ENCODE measurements at places on chromosomes 7 and 10.
A peak's percentile ranks its signal among the peaks of the same experiment; 100 is the strongest.

- DNase-seq, result no peak
Observed at GRCh38 chr10:26488344-26488743, 50.2 kb downstream of the APBB1IP start.

DNA sequence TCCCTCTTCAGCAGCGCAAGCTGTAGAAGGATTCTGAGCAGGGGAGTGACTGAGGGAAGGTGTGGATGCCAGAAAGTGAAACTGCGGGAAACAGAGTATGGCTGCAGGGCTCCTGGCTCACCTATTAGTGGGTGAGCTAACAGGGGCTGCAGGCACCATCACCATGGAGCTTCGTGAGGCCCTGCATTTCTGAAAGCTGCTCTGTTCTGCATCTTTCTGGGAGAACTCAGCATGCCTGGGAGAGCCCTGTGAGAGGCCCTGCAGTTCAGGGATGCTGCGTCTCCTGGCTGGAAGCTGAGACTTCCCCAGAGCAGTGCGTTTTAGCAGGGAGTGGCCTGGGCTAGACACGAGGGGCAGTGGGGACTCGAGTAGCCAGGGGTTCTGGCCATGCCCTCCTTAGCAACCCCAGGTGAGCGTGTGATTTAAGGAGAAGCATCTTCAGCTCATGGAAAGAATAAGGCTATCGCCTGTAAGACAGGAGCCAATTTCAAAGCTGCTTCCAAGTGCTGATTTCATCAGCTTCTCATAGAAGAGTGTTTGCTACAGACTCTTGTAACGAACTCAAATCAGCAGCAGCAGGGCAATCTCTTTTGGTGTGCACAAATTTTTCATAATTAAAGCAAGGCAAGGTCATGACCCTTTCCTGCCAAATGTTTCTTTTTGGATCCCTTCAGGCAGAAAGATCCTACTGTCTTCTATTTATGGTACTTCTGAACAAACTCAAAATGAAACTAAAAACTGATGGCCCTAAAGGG, 293.6 kb upstream of the ZNF32 start:
- DNase-seq, result no peak

- DNase-seq, result no peak
Observed at GRCh38 chr10:43417950-43418768, 9.2 kb upstream of the HNRNPF start.

DNA sequence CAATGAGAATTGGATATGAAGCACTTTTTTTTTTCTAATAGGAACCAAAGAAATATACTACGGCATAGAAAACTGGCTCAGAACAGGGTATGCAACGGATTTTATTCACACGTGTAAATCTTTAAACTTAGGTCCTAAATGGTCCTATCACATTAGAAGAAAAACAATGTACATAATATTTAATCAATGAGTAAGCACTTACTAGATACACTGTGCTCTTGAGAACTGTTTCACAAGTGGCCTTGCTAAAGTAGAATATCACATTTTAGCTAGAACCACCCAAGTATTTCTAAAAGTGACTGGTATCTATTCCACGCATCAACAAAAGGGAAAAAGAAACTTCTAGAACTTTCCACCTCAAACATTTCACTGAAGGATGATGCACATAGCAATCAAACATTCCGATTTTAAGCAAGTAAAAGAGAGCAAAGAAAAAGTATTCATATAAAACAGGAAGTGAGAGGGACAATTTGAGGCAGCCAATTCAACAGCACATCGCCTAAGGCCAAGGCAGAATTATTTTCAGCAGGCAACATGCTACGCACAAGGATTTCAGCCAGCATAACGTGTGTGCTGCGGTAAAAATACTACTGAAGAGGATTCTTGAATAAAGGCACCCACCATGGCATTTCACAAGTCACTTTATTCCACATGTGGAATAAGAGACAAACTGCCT, 55.8 kb downstream of the PARD3 start:
- DNase-seq, result no peak

DNA sequence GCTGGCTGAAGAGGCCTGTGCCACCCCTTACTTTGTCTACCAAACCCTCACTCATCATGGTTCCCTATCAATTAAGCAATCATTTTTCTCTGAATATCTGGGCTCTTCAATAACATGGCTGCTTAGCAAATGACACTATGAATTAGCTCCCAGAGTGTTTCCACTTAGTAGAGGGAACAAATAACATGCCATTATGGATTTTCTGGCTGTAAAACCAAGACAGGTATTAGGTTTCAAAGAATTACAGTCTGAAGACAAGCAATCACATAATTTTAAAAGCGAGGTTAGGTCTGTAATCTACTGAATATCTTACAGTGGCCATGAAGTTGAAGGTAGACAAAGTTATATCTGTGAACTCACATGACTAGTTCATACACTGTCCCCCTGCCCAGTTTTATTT, 220.8 kb upstream of the PHYHIPL start:
- DNase-seq, result no peak

- no peak for DNase-seq
Observed at GRCh38 chr7:47709051-47709450, 127.1 kb upstream of the TNS3 start.

- DNase-seq, result no peak
Observed at GRCh38 chr10:132711613-132712121, 74.3 kb downstream of the NKX6-2 start.

DNA sequence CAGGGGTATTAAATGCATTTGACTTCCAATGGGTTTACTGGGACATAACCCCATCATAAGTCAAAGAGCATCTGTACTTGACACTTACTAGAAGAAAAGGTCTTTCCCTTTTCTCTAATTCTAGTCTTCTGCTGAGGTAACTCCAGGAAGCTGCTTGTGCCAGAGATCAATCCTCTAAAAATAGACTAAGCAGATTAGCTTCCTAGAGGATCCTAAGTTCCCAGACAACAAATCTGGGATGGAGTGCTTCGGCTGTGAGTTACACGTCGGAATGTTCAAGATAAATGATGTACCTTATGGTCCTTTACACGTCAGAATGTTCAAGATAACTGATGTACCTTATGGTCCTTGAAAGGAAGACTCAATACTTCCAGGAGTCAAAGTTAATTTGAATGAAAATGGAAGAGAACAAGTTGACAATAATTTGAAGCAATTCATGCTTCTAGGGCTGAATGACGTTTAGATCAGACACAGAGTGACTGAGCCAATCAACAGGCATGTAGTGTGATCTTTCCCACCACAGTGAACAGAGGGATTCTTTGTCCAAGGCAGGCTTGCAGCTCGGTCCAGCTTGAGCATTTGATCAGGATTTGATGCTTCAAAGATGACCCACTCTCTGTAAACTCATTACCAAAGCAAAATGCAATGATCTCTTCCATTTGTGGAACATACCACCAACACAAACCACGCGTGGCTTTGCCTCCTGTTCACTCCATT, 63.8 kb downstream of the SLC37A3 start:
- no peak for DNase-seq

DNA sequence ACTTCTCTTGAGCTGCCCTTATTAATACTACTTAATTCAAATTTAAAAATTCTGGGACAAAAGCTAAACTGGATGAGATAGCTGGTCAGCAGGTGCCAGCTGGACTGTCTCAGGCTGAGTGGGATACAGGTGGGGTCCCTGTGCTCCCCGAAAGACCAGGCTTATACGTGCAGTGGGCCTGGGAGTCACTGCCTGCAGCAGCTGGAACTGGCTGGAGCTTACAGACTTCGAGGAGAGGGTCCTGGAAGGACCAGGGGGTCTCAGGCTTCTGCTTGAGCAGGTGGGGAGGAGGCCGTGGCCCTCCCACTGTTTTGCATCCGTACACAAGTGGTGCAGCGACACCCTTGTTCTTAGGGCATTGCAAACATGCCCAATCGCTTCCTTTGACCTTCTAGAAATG, 203.7 kb downstream of the GLRX3 start:
- DNase-seq, result no peak

GRCh38 chr7:332646-333392, 42.8 kb downstream of the FOXL3 start:
- DNase-seq, result peak; percentile 79

GRCh38 chr7:31335161-31335856, 5.2 kb downstream of the NEUROD6 start:
- DNase-seq, result peak; percentile 61

- no peak for DNase-seq
Observed at GRCh38 chr10:26296360-26296759, 79.8 kb downstream of the GAD2 start.

- DNase-seq, result no peak
Observed at GRCh38 chr10:79275431-79275851, 71.8 kb upstream of the PPIF start.

DNA sequence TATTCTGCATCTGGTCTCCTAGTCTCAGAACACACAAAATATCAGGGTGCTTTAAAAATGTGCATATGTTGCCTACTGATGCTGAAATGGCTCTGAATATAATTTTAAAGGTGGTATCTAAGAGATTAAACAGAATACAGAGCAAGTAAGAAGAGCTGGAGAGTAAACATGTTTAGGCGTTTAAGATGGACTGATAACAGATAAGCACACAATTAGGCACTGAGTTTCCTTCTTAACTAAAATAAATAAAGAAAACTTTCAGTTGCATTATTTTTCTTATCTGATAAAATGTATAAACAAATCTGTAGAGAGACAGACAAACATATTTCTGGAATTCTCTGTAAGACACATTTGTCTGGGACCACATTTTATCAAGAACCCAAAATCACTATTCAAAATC, 35.6 kb upstream of the DGKB start:
- DNase-seq, result no peak

DNA sequence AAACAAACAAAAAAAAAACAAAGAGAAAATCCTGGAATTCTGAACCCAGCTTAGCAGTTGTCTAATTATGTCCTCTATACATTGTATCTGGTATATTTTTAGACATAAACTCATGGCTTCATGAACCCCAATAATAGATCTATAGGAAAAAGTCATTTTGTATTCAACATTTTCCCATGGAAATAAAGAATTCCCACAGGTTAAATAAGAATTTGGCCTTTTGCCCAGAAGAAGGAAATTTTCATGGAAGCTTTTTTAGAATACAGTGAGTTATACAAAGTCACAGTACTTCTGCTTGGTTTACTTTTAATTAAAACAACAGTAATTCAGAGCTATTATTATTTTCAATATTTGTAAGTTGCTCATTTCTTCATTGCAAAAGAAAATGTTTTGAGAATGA, 2.1 kb upstream of the PRKG1 start:
- no peak for DNase-seq

DNA sequence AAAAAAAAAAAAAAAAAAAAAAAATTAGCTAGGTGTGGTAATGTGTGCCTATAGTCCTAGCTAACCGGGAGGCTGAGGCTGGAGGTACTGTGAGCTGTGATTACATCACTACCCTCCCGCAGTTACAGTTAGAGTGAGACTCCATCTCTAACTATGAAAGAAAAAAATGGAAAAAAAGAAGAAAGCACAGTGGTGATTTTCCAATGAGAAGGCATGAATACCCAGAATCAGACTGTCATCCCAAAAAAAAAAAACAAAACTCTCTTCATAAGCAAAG, 269.9 kb upstream of the MKLN1 start:
- no peak for DNase-seq

DNA sequence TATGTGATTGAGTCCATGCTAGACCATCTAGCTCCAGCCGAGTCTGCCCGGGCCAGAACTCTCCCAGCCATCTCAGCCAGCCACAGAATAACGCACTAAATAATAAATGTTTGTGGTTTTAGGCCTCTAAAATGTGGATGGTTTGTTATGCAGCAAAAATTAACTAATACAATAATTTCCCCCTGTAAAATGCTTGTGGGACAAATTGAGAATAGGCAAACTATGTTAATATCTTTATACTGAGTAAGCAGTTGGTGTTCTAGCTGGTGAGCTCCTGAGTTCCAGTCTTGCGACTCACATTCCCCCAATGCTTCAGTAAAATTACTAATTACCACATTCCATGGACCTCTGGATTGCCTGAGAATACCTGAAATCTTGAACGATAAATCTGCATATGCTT, 316.8 kb upstream of the NFE2L3 start:
- DNase-seq, result no peak

GRCh38 chr10:50636618-50637579, 13.1 kb upstream of the SGMS1 start:
- no peak for DNase-seq

DNA sequence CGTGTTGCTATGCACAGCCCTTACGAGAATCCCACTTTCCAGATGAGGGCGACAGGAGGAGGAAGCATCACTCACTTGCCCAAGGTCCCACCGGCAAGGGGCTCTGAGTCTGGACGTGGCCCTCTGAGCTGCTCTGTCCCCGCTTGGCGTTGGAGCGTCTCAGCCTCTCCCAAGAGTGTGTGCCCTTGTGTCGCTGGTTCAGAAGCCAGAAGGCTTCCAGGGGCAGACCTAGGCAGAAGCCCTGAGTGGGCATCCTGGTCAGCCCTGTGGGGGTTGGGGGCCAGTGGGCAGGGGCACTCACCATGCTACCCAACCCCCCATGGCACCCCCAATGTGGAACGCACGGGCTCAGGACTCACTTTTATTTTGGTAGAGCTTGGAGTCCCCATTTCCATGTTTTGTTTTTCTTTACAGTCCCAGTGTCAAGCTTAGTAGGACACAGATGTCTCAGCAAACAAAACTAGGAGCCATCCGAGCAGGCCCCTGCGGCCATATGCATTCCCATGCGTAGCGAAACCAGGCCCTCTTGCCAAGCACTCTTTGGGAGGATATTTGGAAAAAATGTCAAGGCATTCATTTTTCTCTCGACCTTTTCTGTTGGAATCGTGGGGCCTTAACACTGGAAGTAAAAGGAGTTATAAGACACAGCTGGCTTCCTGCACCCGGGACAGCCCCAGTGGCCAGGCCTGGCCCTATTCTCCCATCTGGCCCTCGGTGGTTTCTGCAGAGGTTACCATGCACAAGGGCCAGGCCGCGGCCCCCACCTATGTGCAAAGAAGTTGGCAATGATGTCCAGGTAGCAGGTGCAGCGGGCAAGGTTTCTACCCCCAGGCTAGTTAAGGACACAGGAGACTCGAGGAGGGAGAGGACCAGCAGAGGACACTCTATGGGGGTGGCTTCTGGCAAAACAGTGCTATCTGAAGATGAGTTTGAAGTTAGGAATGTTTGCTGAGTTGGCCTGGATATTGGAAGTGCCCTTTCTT, 97.0 kb downstream of the LHPP start:
- no peak for DNase-seq

DNA sequence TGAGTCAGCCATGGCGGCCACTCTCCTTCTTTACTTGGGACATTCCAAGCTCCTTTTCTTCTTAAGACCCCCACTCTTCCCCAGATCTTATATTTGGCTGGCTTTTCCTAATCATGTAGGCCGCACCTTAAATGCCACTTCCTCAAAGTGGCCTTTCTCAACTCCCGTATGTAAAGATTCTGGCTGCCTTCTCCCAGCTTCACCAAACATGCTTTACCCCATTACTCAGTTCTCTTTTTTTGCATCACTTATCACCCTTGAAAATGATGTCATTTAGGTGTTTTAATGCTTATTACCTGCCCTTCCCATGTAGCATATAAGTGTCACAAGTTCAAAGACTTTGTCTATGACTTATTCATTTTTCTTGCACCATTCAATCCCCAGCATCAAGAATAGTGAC, 810.1 kb upstream of the CELF2 start:
- no peak for DNase-seq

- no peak for DNase-seq
Observed at GRCh38 chr7:19407270-19407669, 262.0 kb upstream of the FERD3L start.

DNA sequence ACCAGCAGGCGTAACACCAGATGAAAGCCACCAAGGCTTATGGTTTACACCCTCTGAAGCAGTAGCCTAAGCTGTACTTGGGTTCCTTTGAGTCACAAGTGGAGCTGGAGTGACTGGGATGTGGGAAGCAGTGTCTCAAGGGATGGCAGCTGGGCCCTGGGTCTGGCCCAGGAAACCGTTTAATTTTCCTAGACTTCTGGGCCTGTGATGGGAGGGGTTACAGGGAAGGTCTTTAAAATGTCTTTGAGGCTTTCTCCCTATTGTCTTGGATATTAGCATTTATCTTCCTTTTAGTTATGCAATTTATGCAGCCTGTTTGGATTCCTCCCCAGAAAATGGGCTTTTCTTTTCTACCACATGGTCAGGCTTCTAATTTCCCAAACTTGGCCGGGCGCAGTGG, 568.2 kb downstream of the ANKRD7 start:
- no peak for DNase-seq
